ENCODE measurements at places on chromosomes 5 and 9. TPM values are rescaled to one million over a fixed set of nuclear protein-coding genes. Genes with fewer than 3 reads are reported as not detected.
A peak's percentile ranks its signal among the peaks of the same experiment; 100 is the strongest.

DNA sequence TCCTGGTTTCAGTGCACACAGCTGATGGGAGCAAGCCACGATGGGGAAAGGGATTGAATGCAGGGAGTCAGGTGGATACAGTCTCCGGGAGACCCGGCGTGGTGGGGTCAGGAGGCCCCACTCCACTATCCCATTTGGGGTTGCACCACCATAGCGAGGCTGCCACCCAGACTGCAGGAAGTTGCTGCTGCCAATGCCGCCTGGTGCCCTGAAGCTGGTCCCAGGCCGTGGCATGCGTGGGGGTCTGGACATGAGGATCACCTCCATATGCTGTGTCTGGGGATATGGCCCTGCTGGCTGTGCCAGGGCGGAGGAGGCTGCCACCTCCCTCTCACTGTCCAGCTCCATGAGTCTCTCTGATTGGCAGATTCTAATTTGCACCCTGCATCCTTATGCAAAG lies 45.3 kb downstream of the COL5A1 start:
- no peak for DNase-seq

GRCh38 chr5:72488756-72489155 lies 18.5 kb downstream of the ZNF366 start:
- DNase-seq: no peak

DNA sequence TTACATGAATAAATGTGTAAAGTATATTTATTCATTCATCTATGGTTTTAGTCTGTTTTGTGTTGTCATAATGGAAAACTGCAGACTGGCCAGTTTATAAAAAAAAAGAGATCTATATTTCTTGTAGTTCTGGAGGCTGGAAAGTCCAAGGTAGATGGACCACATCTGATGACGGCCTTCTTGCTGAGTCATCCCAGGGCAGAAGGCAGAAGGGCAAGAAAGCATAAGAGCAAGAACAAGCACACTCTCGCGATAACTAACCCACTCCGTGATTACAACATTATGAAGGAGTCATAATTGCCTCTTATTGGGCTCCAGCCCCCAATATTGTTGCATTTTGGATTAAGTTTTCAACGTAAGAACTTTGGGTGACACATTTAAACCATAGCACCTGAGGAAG lies 180.4 kb upstream of the DAB2 start:
- no peak for DNase-seq

- peak; percentile 1 for DNase-seq
These were observed 263.2 kb downstream of the DMAC1 start for GRCh38 chr9:7536310-7536939.

DNA sequence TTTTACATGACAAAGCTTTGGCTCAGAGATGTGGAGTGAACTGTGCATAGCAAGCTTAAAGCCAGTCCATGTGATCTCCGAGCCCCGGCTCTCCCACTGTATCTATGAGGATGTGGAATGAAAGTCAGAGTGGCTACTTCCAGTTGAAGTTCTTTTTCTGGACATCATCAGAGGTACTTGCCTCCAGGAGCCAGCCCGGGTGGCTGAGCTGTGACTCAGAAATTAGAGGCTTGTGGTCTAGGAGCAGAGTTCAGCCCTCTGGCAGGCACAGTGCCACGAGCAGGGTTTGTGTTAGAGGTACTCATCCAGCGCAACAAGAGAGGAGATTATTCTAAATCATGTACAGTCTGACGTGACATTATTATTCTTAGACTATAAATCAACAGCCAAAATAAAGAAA lies 322.5 kb downstream of the CDK5RAP2 start:
- DNase-seq: peak; percentile 18

GRCh38 chr9:123561046-123561445 lies 205.0 kb downstream of the CRB2 start:
- DNase-seq: no peak

DNA sequence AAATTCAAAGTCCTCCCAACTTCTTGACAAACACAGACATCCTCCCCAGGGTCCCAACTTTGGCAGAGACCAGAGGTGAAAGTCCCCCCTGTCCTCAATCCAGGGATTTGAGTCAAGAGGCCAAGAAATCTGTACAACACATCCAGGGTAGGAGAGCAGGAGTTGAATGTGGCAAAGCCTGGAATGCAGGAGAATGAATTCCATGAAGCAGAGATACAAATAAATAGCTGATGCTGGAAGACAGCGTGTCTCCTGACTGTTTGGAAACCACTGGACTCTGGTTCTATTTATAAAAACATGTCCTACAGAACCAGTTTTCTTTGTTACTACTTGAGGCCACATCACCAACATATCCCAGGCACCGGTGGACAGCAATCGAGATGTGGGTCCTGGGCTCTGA lies 43.7 kb upstream of the SLIT3 start:
- DNase-seq: no peak

GRCh38 chr9:20292002-20292401 lies 330.3 kb downstream of the MLLT3 start:
- no peak for DNase-seq

DNA sequence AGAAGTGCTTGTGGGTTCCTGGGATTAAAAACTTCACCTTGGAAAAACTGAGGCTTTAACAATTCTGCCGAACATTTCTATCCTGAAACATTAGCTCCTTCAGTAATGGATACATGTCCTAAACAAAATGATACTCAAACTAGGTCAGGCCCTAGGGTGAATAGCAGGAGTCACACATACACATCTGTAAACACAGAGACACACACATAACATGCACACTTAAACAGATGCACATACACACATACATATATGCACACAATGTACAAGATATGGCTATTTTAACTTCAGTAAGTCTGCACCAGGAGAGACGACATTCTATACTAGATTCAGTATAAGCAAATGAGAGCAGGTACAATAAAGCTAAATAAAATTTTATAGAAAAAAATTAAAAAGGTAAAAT lies 124.4 kb downstream of the DCP2 start:
- DNase-seq: no peak

Gene ACER2
- 10.8 TPM for total RNA-seq

Gene HMMR
- 7.1 TPM for total RNA-seq

Gene PARP8
- total RNA-seq: 33.7 TPM

Gene GAPT
- total RNA-seq: not detected

Gene GOLM1
- total RNA-seq: 92.6 TPM

Gene LEAP2
- 0.25 TPM for total RNA-seq

Gene TRIO
- 196 TPM for total RNA-seq
